ENCODE measurements at places on chromosomes 2 and 18. TPM values are rescaled to one million over a fixed set of nuclear protein-coding genes. Genes with fewer than 3 reads are reported as not detected.
A peak's percentile ranks its signal among the peaks of the same experiment; 100 is the strongest.

The UGT1A4 gene
- not detected for total RNA-seq

The GPBAR1 gene
- total RNA-seq = 0.16 TPM

GRCh38 chr2:123563515-123563914, 461.6 kb upstream of the CNTNAP5 start:
- no peak for DNase-seq
- H3K4me1 ChIP-seq = no peaks in the 10 kb centered on the region
- H3K4me3 ChIP-seq = no peak overlapping the region
- H3K27ac ChIP-seq = no peak overlapping the region

DNA sequence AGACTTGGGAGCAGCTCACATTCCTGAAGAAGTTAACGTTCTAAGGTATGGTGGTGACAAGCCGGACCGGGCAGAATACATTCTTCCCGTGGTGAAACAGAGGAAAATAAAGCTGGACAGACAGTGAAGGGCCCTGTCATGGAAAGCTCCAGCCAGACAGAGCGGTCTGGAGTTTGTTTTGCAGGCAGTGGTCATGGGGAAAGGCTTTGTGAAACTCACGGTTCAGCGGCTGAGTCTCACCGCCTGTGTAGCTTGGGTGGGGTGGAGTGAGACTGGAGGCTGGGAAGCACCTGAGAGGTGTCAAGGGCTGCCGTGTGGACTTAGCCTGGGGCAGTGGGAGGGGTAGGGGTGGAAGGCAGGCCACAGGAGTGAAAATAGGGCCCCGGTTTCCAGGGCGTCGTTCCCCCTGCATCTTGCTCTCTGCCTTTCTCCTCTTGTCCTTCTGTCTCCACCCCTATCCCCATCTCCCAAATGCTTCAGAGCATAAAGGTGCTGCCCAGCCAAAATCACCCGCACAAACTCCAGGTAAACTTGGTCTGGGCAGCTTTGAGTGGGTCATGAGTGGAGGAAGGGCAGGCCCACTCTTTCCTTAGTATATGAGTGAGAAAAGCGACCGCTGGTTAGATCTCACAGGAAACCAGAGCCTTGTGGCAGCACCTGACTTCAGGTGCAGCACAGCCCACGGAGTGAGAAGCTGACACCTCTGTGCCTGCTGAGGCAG, 11.4 kb upstream of the SLC20A1 start:
- no peak overlapping the region for H3K4me3 ChIP-seq
- peak; percentile 27 for DNase-seq
- peaks cover 20% of the 10 kb centered on the region for H3K27me3 ChIP-seq

GRCh38 chr2:237118025-237118424, 32.3 kb downstream of the COPS8 start:
- H3K27ac ChIP-seq = no peak overlapping the region
- H3K4me3 ChIP-seq = no peak overlapping the region
- no peaks in the 10 kb centered on the region for H3K36me3 ChIP-seq
- H3K4me1 ChIP-seq = peaks cover 3% of the 10 kb centered on the region
- no peak for DNase-seq

- H3K27ac ChIP-seq = no peak overlapping the region
- no peak overlapping the region for H3K4me3 ChIP-seq
- H3K4me1 ChIP-seq = peaks cover 5% of the 10 kb centered on the region
Measured at GRCh38 chr18:67386032-67386431, 130.5 kb downstream of the DSEL start.

GRCh38 chr2:241158546-241158900, 8.3 kb downstream of the PPP1R7 start:
- H3K36me3 ChIP-seq = peaks cover 19% of the 10 kb centered on the region
- DNase-seq = no peak
- H3K4me3 ChIP-seq = no peak overlapping the region
- H3K27ac ChIP-seq = no peak overlapping the region
- no peaks in the 10 kb centered on the region for H3K27me3 ChIP-seq

DNA sequence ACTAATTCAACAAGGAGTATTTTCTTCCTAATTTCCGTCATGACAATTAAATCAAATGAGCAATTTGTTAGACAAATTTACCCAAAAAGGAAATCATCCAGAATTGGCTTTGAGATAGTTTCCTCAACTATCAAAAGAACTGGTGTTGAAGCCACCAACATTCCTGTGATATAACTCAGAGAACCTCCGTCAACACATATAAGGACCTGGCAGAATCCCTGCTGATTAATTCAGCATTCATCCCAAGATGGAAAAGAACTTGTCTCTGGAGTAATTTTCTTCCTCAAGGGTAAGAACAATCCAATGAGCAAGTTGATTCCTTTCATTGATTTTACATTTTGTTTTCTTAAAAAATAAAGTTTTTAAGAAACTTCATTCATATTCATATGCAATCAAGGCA, 62.0 kb downstream of the MBD2 start:
- H3K27me3 ChIP-seq = no peaks in the 10 kb centered on the region
- no peak overlapping the region for H3K4me3 ChIP-seq
- H3K4me1 ChIP-seq = peaks cover 9% of the 10 kb centered on the region
- H3K27ac ChIP-seq = no peak overlapping the region
- DNase-seq = no peak

DNA sequence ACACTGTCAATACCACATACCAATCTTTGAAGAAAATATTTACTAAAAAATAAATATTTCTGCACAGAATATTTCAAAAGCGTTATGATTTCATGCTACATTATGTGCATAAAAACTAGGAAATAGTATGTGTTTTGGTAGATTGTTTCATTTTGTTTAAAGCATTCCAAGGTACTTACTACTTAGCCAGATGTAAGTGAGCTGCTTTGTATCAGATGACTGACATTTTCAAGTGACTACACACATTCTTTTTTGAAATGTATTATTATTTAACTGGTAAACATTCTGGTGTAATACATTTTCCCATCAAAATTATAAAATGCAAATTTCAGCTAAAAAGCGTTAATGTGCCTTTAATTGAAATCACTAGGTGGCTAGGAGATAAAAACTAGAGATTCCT, 21.5 kb downstream of the GCA start:
- no peak overlapping the region for H3K27ac ChIP-seq
- no peaks in the 10 kb centered on the region for H3K36me3 ChIP-seq
- no peak overlapping the region for H3K4me3 ChIP-seq
- no peaks in the 10 kb centered on the region for H3K4me1 ChIP-seq

- no peaks in the 10 kb centered on the region for H3K4me1 ChIP-seq
- H3K36me3 ChIP-seq = no peaks in the 10 kb centered on the region
- H3K27ac ChIP-seq = no peak overlapping the region
- H3K27me3 ChIP-seq = peaks cover 15% of the 10 kb centered on the region
- DNase-seq = no peak
Measured at GRCh38 chr2:235141411-235142128, 189.8 kb downstream of the SH3BP4 start.

DNA sequence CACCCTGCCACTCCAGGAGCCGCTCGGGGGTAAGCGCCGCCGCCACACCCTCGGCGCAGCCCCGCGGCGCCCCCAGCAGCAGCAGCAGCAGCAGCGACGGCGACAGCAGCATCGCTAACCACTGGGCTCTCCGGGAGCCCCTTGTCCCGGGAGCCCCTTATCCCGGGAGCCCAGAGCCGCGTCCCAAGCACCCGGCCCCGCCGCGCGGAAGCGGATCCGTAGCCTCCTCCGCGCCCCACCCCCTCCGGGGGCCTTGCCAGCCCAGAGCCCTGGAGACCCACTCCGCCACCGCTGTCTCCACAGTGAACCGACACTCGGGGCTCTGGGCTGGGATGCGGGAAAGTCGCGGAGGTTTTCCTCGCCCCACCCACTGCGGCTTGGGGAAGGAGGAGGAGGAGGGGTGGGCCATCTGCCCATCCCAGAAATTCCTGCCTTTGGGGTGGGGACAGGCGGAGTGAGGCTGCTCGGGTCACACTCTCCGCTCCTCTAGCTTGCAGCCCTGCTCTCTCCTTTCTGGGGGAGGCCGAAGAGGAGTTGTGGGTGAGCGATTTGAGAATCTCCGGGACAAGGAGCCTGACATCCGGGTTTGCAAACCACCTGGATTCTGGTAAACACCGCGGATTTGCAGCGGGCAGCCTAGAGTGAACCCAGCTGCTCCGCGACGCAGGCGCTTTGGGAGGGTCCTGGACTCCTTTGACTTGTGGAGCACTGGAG, at the start of gene PLA2R1:
Gene PLA2R1 (minus strand): TSS at position 324 of the 714 bp plus-strand sequence. CDS start 212 bp downstream, at position 112.
- no peak within 1 kb of the TSS for H3K27ac ChIP-seq
- DNase-seq = no peak
- H3K36me3 ChIP-seq = no peaks in the 10 kb centered on the region
- H3K27me3 ChIP-seq = peaks cover 46% of the 10 kb centered on the region
- peak within 1 kb of the TSS; percentile 41 for H3K4me3 ChIP-seq

The ACTR2 gene
- total RNA-seq = 341 TPM

- H3K27ac ChIP-seq = peak overlapping the region; percentile 86
- peak; percentile 65 for DNase-seq
- H3K27me3 ChIP-seq = no peaks in the 10 kb centered on the region
- peaks cover 17% of the 10 kb centered on the region for H3K36me3 ChIP-seq
- peak overlapping the region; percentile 85 for H3K4me3 ChIP-seq
Measured at GRCh38 chr2:241271706-241272302, 43.7 kb downstream of the HDLBP start.

Data from activated CD8-positive, alpha-beta T cell treated with anti-CD3 and anti-CD28 coated beads for 36 hours (primary cell).